ENCODE measurements at places on chromosomes 12 and 14.

DNA sequence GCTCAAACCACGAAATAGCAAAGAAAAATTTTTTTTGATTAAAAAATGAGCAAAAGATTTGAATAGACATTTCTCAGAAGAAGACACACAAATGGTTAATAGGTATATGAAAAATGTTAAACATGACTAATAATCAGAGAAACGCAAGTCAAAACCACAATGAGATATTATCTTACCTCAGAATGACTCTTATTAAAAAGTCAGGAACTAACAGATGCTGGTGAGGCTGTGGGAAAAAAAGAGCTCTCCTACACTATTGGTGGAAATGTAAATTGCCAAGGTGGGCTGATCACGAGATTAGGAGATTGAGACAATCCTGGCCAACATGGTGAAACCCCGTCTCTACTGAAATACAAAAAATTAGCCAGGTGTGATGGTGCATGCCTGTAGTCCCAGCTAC, 315.5 kb upstream of the FLRT2 start:
- DNase-seq: no peak

- no peak for DNase-seq
These were observed 62.2 kb upstream of the ST8SIA1 start for GRCh38 chr12:22396735-22397134.

- DNase-seq: no peak
These were observed 70.6 kb downstream of the B4GALNT3 start for GRCh38 chr12:530308-530707.

- DNase-seq: no peak
These were observed 1.6 kb downstream of the CEBPE start for GRCh38 chr14:23117371-23118020.

DNA sequence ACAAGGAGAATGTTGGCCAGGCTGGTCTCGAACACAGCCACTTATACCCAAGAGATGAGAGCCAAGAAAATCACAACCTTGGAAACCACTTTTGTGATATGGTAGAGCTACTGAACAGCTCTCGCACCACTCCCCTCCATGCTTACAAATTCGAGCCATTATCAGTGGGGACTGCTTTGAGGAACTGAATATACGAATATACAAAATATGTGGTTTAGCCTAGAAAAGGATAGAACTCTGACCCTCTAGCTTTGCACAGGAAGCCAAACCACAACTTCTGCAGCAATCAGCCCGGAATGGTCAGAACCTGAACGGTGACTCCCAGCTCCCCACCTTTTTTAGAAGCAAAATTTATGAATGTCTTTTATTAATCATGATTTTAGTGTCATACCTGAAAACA, 129.8 kb upstream of the TMEM132C start:
- no peak for DNase-seq

- DNase-seq: no peak
These were observed 135.8 kb downstream of the SYNE2 start for GRCh38 chr14:63988579-63988978.

GRCh38 chr14:88993946-88994345, 169.5 kb downstream of the TTC8 start:
- no peak for DNase-seq

DNA sequence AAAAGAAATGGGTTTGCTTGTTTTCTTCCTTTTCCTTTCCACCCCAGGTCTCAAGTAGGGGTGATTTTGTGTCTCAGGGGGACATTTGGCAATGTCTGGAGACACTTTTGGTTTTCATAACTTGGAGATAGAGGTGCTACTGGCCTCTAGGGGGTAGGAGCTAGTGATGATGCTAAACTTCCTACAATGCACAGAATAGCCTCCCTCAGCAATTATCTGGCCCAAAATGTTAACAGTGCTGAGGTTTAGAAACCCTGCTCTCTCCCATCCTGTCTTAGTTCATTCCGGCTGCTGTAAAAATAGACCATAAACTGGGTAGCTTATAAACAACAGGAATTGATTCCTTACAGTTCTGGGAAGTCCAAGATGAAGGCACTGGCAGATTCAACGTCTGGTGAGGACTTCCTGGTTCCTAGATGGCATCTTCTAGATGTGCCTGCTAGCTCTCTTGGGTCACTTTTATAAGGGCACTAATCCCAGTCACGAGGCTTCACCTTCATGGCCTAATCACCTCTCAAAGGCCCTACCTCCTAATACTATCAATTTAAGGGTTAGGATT, 7.4 kb upstream of the GAS2L3 start:
- DNase-seq: no peak

DNA sequence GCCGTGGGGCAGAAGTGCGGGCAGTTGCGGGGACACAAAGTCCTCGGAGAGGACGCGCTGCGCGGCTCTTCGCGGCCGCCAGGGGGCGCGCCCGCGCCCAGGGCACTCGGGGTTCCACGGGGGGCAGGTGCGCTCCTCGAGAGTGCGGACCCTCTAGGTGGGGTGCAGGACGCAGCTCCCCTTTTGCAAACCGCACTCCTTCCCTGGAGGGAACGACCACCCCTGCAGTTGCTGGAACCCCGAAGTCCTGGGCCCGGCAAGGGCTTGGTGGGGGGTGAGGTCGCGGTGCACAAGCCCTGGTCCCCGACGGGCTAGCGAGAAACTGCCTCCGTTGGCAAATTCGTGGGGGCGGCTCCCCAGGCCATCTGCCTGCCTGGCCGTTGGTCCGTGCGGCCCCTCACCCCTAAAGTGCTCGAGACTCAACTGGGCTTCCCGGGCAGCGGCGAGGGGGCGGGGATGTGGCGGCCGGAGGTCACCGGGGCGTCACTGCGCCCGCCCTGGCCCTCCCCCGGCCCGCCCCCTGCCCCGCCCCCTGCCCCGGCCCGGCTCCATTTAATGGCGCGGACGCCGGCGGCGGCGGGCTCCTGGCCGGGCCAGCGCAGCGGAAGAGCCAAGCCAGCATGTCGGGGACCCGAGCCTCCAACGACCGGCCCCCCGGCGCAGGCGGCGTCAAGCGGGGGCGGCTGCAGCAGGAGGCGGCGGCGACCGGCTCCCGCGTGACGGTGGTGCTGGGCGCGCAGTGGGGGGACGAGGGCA, at the start of gene ADSS1:
ADSS1 (plus strand) TSS at position 579 of the 756 bp plus-strand sequence; CDS start at position 621, 42 bp downstream.
- peak; percentile 94 for DNase-seq

DNA sequence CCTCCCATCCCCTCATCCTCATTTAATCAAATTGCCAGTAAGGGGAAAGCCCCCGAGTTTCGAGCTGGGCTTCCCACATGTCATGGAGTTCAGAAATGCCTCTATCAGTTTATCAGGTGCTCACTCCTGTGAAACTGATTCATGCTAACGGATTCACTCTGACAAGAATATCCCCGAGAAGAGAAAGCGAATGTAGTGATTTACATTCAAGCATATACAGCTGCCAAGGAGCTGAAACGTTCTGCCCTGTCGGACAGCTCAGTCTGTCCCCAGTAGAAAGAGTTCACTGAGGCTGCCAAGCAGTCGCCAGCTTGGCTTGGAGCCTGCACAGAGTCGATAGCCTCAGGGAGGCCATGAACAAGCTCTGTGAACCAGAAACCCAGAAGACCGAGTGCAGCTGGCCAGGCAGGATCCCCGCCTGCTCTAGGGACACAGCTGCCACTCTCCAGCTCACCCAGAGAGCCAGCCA, 88.4 kb downstream of the TMCC3 start:
- DNase-seq: peak; percentile 34

DNA sequence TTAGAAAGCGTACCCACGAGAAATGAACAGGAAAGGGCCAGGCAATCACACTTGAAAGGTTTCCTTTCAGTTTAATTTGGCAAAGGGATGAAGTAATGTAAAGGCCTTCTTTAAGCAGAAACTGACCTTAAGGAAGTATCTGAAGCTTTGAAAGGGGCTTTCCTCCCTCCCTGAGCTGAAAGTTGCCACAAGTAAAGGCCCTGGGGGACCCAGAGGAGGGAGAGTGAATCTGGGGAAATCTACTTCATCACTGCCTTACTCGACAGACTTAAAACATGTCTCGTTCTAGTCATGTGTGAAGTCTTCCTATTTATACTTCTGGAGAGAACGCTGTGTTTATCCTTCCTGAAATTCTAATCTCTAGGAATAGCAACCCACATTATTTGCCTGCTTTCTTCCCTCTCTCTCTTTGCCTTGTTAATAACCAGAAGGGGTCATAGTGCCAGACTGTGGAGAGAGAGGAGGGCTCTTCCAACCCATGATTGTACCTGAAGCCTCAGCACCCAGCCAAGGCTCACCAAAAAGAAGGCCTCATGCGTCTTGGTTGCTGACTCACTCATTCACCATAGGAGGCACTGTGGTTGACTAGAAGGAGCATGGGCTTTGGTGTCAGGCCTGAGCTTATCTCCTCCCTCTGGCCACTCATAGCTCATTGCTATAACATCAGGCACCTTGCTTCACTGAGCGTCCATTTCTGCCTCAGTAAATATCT, 10.2 kb upstream of the GPX2 start:
- no peak for DNase-seq

GRCh38 chr14:50410921-50411320, 14.2 kb upstream of the CDKL1 start:
- no peak for DNase-seq

- DNase-seq: no peak
These were observed 186.2 kb upstream of the C14orf180 start for GRCh38 chr14:104393199-104393897.

DNA sequence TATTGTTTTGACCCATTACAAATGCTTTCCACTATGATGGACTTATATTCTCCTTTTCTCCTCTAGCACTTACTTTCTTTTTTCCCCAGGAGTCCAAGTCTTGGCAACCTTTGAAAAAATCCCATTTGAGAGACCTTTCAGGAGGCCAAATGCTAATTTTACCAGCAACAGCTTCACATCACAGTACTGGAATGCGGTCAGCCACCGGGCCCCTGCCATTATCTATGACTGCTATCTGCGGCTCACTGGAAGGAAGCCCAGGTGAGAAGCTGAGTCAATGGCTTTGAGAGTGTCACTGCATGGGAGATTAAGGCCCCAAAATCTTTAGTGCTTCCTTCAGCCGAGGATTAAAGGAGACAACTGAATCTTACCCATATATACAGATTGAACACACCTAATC, 64.2 kb downstream of the ERGIC2 start:
- DNase-seq: no peak

- DNase-seq: no peak
These were observed 975 bp upstream of the RTL1 start for GRCh38 chr14:100904307-100905087.

DNA sequence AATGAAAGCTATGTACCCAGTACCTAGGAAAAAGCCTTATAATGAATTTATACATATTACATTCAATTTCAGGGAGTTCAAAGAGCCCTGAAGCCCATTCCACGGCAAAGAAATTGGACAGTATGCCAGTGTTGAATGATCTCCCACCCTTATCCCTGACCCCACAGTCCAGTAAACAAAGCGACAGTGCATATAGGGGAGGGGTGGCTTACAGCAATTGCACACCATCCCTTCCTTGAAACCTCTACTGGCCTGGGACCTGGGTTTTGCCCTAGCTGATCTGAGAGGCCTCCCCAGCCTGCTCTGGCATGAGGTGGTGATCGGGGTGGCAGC, 17.3 kb upstream of the RND1 start:
- no peak for DNase-seq

DNA sequence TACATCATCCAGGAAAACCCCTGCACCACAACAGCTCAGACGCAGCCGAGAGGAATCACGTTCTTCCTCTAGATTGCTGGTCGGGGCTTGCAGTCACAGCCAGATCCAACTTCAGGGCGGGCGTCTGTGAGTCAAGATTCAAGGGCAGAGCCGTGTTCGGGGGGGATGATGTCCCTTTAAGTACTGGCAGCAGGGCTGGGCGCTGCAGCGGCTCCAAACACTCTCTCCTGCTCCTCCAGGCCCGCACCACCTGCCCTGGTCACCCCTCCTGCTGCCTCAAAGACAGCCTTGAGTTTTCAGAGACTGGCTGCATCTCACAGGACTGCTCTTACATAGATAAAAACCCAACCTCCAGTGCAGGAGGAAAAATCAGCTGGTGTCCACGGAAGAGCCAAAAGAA, 68.3 kb downstream of the KDM2B start:
- DNase-seq: no peak

GRCh38 chr14:58954901-58955861, 233.3 kb upstream of the DAAM1 start:
- DNase-seq: no peak

- DNase-seq: no peak
These were observed 61.1 kb upstream of the FLRT2 start for GRCh38 chr14:85468816-85469215.

GRCh38 chr12:46005823-46006222, 15.4 kb upstream of the SCAF11 start:
- DNase-seq: no peak

DNA sequence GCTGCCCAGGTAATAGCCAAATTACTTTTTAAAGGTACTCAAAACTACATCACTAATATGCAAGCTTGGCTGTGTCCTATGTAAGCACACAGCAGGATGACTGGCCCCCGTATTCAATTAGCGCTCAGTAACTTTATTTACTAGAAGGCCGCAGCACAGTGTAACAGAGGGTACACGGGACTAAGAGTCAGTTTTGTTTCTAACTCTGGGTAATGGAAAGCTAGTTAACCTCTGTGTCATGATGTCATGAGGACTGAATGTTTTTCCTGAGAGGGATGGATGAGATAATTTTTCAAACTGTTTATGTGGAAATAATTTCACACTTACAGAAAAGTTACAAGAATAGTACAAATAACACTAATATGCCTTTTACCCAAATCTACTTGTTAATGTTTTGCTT, 27.1 kb downstream of the GALNT4 start:
- DNase-seq: no peak

GRCh38 chr12:117294189-117294603, 67.2 kb downstream of the NOS1 start:
- no peak for DNase-seq

- DNase-seq: no peak
These were observed 284.0 kb downstream of the PRKD1 start for GRCh38 chr14:29643433-29644211.

- no peak for DNase-seq
These were observed 11.1 kb upstream of the SMAGP start for GRCh38 chr12:51281202-51281924.

GRCh38 chr12:12987421-12987820, 12.6 kb downstream of the HEBP1 start:
- no peak for DNase-seq

Measured in GM12892 (cell line).